ENCODE measurements at places on chromosomes 6 and 20.

- DNase-seq: no peak
These were observed 125.9 kb upstream of the ESR1 start for GRCh38 chr6:151681433-151682059.

DNA sequence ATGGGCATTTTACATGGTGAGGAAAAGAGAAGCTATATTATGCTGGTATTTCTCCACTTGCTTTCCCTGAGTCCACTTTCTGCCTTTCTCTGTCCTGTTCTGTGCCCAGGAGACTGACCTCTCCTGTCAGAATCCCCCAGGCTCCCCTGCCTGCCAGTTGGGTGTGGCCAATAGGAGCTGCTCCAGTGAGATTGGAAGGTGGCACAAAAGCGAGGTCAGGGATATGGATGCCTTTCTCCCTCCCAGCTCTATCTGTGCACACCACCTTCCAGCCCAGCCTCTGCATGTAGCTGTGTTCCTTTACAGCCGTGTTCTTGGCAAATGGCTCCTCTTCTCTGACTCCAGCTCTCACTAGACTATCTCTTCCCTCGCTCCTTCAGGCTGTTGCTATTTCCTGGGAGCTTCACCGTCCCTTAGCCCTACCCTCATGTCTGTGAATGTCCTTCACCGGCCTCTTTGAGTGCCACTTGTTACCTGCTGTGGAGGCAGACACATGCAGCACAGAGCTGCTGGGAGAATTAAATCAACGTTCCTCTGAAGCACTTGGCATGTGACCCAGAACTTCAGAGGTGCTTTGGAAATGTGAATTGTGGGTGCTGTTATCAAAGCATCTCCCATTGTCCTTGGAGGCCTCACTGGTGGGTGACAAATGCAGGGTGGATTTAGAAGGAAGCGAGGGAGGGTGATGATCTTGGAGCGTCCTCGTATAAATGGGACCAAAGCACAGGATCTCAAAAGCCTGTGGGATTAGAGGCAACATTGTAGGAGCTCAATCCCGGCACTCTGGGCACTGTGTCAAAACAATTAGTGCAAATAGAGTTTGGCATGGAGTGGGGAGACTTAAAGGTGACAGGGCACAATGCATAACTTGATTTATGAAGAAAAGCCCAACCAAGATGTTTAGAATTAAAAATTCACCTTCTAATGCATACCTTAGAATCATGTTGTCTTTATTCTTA lies 28.9 kb upstream of the RALGAPA2 start:
- no peak for DNase-seq

GRCh38 chr6:390914-391558 lies 516 bp upstream of the IRF4 start:
- no peak for DNase-seq

GRCh38 chr20:9903048-9903655 lies 64.3 kb upstream of the PAK5 start:
- DNase-seq: no peak

- DNase-seq: no peak
These were observed 2.0 kb upstream of the TMEM181 start for GRCh38 chr6:158557927-158558326.

Measured in stimulated activated CD4-positive, alpha-beta T cell treated with anti-CD3 and anti-CD28 coated beads, TNF-alpha, amount 100 ng/mL, for 1 hour (primary cell).